ENCODE measurements at places on chromosomes 5 and 9.

- peak; percentile 17 for DNase-seq
These were observed 64.7 kb upstream of the SPOCK1 start for GRCh38 chr5:137563646-137564397.

- DNase-seq: no peak
These were observed 27.6 kb upstream of the CCDC112 start for GRCh38 chr5:115324021-115324420.

DNA sequence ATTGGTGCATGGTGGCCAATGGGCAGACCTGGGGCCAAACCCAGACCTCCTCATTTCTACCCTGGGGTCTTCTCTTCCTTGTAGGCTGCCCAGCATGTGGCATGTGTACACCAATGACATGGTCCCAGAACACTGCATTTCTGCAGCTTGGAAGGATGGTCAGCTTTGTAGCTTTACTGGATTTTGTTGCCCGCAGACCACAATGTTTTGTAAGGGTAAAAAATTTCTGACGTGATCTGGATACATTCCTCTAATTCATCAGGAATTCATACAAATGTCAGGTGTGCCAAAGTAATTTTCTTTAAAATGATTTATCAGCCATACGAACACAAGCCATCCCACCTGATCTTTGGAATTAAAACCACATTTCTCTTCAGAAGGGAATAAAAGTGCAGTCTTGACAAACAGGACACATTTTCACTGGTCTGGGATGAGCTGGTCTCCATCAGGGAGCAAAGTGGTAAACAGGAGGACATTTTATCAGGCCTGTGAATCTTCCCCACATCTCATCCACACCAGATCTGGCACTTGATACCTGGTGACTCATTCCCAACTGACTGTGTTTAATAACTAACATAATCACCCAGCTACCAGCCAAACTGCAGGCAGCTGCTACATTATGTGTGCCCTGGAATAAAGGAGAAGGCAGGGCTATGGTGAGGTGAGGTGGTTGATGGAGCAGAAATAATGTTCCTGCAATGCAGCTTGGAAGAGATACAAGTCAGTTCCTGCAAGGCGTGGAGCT is 103.9 kb downstream of the SPOCK1 start:
- DNase-seq: no peak

GRCh38 chr5:128328446-128328845 is 209.6 kb downstream of the FBN2 start:
- DNase-seq: no peak

DNA sequence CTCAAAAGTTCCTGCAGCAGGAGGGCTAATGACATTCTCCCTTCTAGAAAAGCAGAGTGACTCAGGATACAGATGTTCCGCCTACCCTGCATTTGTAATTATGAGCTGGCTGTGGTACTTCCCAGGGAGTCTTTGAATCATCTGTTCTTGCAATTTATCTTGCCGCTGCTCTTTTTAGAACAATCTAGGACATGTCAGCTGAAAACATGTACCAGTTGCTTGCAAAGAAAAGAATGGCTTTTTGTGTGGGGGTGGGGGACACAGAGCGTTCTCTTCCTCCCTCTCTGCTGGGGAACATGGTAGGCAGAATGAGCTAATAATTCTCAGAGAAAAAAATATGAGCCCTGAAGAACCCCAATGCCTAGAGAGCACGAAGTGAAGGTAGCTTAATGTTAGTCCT is 51.7 kb upstream of the TUT7 start:
- no peak for DNase-seq

GRCh38 chr5:132207778-132208177 is 19.9 kb downstream of the P4HA2 start:
- no peak for DNase-seq

DNA sequence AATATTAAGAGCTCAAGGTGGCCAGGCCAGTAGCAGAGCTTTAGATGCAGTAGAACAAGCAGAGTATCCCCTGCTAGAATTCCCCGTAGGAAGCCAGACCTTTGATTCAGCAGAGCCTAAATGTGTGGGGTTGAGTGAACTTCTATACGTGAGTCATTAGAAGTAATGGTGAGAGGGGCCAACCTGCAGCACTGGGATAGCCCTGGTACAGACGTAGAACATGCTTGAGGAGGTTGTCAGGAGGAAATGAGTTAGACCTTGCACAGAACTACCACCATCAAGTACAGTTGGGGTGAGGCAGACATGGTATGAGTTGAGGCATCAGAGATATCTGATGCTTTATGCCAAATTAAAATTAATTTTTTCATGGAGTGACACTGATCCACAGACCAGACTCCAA is 42.0 kb downstream of the PDCD1LG2 start:
- no peak for DNase-seq

GRCh38 chr9:133238272-133238850 is 29.3 kb upstream of the OBP2B start:
- no peak for DNase-seq

GRCh38 chr5:140429724-140430123 is 28.1 kb downstream of the ANKHD1 start:
- no peak for DNase-seq

DNA sequence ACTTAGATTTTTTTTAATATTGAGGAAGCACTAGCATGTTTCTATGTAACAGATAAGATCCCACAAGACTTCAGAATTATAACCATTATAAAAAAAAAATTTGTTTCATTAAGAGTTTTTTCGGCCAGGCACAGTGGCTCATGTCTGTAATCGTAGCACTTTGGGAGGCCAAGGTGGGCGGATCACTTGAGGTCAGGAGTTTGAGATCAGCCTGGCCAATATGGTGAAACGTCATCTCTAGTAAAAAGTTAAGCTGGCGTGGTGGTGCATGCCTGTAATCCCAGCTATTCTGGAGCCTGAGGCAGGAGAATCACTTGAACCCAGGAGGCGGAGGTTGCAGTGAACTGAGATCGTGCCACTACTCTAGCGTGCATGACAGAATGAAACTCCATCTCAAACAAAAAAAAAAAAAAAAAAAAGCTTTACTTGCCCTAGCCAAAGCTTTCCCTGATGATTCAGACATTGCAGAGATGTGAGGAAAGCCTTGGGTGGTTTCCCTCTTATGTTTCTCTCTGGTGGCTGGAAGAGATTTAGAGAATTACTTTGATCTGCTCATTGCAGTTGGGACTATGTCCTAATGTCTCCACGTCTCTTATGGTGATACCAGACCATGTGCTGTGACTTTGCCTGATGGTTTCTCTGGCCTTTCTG is 65.4 kb downstream of the EGFLAM start:
- DNase-seq: no peak

DNA sequence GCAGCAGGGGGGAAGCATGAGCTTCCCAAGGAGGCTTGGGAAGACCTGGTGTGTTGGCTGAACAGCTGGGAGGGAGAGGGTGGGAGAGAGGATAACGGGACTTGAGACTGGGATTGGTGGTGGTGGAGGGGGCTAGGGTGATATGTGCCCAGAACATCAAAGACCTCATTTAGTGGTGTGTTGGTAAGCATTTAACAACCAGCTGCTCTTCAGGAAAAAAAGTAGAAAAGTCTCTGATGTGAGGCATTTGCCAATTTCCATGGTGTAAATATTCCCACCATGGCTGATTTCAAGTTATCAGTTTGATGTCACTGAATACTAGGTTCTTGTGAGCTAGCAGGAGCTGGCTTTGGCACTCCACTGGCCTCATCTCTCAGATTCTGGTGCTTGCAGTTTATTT is 170.8 kb downstream of the MACROH2A1 start:
- no peak for DNase-seq

- DNase-seq: no peak
These were observed 12.2 kb upstream of the PTCH1 start for GRCh38 chr9:95528908-95529502.

GRCh38 chr5:123754908-123755307 is 242.9 kb downstream of the CSNK1G3 start:
- no peak for DNase-seq

DNA sequence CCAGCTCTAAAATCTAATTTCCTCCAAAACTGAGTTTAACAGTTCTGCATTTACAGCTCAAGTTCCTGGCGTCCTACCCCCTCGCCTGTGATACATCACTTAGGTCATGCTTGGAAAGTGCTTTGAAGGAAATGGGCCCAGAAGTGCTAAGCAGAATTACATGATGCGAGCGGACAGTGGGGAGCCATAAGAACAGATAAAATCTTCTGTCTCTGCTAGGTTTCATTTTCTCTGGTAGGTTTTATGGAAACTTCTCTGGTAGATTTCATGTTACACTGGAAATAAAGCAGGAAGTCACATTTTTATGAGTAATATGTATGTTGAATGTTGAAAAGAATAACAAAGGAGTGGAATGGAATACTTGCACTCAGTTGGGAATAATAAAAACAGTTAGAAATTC is 138.3 kb downstream of the ZDHHC21 start:
- no peak for DNase-seq

DNA sequence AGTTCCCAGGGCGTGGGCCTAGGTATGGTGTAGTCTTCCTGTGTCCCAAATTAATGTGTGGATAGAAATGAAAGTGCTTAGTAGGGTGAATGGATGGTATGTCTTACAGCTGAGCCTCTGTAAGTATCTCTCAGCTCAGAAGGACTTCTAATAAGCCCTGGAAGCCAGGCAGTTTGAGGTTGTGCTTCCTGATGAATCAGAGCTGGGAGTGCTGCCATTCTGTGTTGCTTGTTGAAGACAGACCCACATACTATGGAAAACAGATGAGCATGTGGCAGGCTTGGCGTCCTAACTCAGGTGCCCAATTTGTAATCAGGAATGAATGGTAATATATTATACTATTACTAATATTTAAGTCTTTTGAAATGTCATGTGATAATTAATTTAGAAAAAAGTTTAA is 69.8 kb downstream of the CMYA5 start:
- DNase-seq: no peak

DNA sequence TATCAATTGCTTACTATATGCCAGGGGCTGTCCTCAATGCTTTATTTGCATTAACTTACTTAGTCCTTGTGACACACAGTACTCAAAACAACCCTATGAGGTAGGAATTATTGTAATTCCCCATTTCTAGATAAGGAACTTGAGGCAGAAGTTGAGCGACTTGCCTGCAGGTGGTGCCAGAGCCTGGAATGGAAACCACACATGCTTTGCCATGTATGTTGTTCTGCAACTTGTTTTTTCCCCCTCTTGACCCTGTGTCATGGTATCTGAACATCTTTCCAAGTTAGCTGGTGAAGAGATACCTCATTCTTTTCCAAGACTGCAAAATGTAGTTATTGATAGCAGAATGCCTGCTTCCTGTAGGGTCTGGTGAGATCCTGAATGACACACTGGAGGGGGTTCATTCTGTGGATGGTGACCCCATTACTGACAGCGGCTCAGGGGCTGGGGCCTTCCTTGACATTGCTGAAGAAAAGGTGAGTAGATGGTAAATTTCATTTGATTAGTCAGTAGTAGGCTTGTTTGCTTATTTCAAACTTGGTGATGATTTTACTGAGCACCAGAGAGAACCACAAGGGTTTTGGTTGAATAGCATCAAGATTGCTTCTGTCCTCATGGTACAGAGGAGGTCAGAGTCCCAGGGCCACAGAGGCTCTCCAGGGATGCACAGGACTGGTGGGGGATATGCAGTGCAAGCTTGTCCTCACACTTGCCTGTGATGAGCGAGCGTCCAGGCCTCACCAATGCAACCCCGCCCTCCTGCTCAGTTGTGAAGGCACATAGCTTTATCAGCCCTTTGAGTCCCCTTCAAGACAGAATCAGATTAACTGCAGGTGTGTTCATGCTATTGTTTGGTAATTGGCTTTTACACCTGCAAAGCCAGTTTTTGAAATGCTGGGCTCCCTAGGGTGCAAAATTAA is 57.0 kb downstream of the COL15A1 start:
- DNase-seq: peak; percentile 47

GRCh38 chr5:136598802-136599404 is 233.6 kb upstream of the TRPC7 start:
- DNase-seq: no peak

DNA sequence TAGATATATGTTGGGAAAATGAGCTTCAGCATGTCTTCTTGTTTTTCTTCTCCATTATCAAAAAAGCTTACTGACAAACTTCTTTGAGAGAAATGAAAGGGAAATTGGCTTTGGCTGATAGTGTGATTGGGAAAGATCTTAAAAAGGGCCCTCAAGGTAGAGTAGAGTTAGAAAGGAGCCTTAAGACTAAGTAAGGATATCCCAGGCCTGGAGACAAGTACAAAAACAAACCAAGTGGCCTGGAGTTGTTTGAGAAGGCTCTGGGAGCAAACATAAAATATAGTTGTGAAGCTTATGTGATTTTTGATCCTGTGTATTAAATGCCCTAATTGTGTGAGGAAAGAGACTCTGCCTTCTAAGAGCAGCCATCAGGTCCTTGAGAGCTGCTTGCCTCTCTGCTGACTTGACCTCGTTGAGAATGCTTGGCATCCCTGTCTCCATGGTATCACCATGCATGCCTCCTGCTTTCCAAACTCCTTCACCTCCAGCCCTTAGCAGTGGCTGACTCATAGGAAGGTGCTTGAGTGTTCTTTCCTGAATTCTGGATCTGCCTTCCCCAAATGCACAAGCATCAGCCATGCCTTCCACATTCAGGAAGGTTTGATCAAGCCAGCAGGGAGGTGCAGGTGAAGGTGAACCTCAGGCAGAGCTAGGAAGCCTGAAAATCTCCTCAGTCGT is 78.9 kb downstream of the SMARCA2 start:
- no peak for DNase-seq

DNA sequence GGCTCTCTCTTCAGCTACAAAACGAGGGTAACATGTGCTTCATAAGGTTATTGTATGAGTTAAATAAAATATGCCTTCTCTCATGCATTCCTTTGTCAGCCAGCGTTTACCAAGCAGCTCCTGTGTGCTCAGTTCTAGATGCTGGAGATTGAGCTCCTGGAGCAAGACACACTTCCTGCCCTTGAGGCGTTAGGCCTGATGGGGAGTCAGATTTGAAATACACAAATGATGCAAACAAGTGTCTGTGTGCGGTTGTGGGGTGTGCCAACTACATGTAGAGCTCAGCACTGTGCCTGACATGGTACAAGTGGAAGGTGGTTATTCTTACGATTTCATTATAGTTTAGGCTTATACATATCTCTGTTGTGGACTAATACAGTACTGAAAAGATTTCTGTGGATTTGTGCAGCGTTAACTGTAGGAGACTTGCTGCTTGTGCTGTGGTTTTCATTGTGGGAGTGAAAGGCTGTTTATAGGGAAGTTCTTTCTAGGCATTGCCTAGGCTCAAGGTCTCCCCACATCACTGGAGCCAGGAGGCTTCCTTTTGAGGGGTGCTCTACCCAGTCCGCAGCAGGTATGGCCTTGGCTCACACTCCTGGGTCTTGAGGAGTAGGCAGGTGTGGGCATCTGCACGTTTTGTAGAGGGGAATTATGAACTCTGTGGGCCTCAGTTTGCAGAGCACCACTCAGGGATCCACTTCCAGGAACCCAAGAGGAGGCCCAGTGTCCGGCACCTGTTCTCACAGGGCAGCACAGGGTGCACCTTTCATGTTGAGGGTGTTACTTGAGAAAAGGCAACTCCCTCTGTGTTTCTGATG is 39.8 kb upstream of the ANGPTL2 start:
- no peak for DNase-seq

- DNase-seq: peak; percentile 49
These were observed 92.7 kb downstream of the SV2C start for GRCh38 chr5:76175821-76176403.

DNA sequence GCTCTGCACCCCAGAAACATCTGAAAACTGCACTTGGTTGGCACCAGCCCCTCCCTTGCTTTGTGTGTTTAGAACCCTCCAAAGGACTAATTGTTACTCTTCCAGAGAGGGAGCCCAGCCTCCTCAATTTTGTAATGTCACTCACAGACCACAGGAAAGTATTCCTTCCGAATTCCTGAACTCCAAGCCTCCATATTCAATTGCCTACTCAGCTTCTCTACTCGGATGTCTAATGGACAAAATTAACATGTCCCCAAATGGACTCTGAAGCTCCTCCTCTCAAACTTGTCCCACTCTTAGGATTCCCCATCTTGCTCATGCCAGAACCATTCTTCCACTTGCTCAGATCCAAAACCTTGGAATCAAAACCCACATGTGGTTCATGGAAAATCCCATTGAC is 3.9 kb upstream of the TMEM171 start:
- DNase-seq: no peak

Measured in KG1 (cell line).